ENCODE measurements at places on chromosomes 6 and 20.

DNA sequence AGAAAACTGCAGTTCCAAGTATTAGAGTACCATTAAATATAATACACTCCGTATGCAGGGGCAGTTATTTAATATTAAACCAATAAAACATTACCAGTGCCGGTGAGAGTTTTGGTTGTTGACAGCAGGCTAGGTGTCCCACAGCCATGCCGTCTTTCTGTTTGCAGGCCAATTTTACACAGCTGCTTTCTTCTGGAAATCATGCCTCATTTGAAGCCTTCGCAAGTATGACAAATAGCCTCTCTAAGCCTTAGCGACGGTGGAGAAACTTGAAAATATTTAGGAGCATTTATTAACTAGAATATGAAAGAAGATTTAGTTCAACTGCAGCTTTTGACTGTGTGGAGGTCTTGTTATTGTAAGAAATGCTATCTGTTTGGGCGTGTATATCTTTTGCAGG lies 226.0 kb downstream of the BMP2 start:
- no peak for DNase-seq

DNA sequence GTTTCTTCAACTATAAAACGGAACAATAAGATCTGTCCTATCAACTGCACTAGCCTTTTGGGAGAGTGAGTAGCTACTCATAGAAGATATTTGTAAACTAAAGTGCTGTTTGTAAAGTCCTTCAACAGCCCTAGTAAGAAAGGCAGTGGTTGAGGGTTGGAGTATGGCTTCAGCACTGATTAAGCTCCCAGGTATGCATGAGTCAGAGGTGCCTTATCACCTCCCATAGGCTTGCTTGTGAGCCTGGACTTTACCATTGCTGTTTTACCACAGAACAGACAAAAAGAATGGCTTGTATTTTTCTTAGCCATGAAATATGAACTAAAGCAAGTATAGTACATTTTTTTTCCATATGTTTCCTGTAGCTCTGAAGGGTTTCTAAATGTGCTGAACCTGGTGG lies 44.1 kb downstream of the SAMD3 start:
- no peak for DNase-seq

DNA sequence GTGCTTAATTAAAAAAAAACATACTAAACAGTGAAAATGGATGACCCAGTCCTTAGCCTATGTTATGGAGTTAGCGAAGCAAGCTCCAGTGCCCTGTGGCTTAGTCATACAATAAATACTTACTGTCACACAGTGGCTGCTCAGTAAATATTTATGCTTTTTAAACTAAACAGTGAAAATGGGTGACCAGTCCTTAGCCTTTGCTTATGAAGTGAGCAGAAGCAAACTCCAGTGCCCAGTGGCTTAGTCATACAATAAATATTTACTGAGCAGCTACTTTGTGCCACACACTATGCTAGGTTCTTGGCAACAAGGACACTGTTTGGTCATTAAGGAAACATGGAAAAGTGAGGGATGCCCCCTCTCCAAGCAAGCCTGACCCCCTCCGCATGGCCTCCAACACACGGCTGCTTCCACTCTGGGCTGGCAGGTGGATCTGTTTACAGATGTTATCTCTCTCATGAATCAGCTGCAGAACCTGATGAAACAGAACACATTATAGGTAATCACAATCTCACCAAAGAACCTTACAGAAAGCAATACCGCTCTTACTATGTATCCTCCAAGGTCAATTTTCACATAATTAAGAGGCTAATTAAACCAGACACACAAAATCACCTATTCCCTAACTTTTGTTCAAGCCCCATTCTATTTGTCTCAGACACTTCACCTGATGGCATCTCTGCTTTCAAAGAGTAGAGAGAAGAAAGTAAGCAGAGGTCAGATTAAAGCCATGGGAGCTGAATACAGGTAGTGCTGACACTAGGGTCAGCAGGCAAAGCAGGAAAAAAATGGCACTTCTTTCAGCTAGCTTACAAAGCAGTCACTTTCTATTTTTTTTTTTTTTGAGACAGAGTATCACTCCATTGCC lies 27.3 kb downstream of the CDK5RAP1 start:
- DNase-seq: no peak

GRCh38 chr6:116265041-116265829 lies 11.4 kb upstream of the TSPYL4 start:
- DNase-seq: no peak

- no peak for DNase-seq
Measured at GRCh38 chr6:42136508-42137193, 5.8 kb downstream of the C6orf132 start.

DNA sequence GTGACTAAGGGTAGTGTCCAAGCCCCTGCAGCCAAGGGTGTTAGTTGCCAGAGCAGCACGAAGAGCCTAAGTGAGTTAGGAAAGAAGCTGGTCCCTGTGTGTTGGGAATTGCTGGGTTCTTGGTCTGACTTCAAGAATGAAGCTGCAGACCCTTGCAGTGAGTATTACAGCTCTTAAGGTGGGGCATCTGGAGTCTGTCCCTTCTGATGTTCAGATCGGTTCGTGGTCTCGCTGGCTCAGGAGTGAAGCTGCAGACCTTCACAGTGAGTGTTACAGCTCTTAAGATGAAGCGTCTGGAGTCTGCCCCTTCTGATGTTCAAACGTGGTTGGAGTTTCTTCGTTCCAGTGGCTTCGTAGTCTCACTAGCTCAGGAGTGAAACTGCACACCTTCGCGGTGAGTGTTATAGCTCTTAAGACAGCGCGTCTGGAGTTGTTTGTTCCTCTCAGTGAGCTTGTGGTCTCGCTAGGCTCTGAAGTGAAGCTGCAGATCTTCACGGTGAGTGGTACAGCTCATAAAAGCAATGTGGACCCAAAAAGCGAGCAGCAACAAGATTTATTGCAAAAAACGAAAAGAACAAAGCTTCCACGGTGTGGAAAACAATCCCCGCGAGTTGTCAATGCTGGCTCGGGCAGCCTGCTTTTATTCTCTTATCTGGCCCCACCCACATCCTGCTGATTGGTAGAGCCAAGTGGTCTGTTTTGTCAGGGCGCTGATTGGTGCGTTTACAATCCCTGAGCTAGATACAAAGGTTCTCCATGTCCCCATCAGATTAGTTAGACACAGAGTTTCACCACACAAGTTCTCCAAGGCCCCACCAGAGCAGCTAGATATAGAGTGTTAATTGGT lies 31.8 kb downstream of the PXDC1 start:
- DNase-seq: no peak

DNA sequence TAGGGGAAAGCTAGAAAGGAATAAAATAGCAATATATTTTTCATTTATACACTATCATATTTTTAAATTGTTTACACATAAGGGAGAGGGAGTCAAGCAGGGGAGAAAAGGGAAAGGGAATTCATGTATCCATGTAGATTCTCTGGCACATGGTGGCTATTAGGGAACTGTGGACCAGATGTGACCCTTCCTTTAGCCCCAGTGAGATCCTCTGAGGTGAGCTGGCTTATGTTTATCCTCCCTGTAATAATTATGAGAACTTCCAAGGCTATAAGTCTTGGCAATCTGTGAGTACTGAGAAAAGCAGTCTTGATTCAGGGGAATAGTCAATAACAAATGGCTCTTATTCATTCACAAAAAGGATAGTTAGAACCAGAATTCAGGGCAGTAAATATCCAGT lies 42.6 kb downstream of the TSBP1 start:
- no peak for DNase-seq

DNA sequence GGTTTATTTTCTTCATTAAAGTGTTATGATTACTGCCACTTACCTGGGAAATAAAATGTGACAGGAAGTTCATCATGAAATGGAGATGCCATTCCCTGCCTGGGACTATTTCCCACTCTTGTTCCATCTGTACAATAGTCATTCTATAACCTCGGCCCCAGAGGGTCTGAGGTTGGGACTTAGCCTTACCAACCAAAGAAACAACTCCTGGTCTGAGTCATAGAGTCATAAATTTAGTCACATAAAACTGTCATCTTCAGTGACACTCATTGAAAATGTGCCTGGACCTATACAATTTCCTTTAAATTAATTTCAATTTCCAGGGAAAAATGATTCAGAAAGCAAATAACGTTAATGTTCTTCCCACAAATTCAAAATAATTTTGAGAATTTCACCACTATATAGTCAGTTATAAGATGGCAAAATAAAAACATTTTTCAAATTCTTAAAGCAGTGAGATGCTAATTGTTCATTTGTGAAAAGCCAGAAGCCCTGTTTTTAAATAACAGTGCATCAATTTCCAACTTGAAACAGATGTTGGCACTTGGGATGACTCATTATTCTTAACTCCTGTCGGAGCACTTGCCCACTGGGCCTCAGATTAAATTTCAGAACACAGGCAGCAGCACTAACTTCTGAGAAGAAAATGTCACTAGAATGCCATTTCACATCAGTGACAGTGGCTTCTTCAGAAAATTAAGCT lies 201.2 kb upstream of the SMLR1 start:
- DNase-seq: no peak

DNA sequence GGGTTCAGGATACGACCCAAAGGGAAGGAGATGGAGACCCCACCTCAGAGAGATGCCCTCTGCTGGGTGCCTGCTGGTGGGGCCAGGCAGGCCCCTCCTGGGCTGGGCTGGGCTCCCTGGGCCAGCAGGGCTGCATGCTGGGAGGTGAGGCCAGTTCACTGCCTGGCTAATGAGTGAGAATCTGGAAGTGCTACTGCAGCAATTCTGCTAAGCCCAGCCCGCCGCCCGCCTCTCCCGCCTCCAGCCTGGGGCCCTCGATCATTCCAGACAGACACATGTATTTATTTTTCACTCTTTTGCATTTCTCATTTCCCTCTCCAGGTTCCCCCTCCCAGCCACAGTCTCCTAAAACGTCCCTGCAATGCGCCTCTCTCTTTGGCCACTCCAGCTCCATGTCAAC lies 79.6 kb downstream of the CDH22 start:
- DNase-seq: no peak

- no peak for DNase-seq
Measured at GRCh38 chr6:35013701-35014100, 124.6 kb downstream of the ANKS1A start.

DNA sequence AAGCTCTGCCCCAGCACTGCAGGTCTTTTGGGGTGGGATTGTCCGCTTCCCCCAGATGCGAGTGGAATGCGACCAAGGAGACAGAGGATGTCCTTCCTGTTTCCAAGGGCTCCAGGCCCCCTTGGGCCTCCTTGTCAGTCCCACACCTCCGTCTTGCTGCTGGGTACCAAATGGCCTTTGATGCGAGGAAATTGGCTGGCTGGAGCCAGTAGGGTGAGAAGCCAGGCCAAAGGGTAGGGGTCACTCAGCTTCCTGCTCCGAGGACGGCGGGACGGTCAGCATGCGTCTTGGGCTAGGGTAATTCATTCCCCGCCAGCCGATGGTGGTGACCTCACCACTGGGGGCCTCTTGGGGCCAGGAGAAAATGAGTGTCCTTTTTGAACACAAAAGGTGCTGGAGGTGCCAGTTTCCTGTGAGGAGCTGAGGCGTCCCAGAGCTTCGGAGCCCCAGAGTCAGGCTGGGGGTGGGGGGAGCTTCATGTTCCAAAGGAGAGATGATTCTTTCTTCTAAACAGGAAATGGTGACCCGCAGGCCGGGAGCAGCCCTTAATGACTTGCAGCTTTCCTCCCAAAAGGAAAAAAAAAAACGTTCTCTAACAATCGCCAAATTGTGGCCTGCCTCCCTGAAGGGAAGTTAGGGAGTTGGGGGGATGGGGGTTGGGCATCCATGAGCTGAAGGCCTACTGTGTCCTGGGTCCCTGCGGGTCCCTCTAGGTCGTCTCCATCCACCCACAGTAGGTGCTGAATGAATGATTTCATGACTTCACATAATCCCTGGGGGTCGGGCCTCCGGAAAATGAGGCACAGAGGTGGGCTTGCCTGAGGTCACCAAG lies 6.7 kb downstream of the SNAI1 start:
- DNase-seq: no peak

DNA sequence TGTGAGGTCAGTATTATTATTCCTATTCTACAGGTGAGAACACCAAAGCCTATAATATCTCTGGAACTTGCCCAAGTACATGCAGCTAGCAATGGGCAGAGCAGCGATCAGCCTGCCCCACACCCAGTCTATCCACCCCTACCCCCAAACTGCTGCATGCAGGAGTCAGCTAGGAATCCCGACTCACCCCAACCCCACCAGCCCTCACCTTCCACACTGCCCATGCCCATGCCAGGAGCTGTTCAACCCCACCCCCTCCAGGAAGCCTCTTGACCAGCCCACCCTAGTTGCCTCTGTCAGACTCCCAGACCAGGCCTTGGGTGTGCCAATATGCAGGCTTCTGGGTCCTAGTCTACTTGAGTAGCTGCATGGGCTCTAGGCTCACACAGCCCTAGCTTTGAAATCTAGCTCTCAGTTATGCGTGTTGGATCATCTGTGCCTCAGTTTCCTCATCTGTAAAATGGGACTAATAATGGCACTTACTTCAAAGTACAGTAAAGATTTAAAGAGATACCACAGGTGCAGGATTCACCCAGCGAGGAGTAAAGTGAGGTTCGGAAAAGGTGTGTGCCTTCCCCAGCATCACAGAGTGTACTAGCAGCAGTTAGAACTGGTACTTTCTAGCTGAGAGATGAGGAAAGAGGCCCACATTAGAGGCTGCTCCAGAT lies 173.2 kb downstream of the VEGFA start:
- no peak for DNase-seq

GRCh38 chr6:111558690-111559187 lies 46.9 kb downstream of the TRAF3IP2 start:
- DNase-seq: no peak

- no peak for DNase-seq
Measured at GRCh38 chr6:27601668-27602254, 128.9 kb upstream of the ZNF184 start.

GRCh38 chr6:35804996-35805736 lies at the start of gene LHFPL5:
LHFPL5 (plus strand) TSS chr6:35805352; CDS start chr6:35805671, 319 bp downstream.
- peak; percentile 24 for DNase-seq
